ENCODE measurements at places on chromosomes 2 and 18.
A peak's percentile ranks its signal among the peaks of the same experiment; 100 is the strongest.

DNA sequence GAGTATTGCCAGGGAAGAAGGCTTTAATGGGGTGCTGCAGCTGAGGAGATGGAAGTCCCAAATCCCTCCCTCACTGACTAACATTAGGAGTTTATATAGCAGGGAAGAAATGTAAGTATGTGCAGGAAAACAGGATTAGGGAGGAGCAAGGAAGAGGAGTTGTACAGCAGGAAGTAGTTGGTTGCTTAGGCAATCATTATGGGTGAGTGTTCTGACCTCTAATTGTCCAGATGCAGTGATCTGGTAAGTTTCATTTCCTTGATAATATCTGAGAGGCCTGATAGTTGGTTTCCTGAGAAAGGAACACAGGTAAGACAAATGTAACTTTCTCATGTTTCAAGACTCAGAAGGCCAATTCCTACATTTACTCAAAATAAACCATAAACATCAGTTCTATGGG lies 331.9 kb upstream of the GULP1 start:
- DNase-seq, result no peak

DNA sequence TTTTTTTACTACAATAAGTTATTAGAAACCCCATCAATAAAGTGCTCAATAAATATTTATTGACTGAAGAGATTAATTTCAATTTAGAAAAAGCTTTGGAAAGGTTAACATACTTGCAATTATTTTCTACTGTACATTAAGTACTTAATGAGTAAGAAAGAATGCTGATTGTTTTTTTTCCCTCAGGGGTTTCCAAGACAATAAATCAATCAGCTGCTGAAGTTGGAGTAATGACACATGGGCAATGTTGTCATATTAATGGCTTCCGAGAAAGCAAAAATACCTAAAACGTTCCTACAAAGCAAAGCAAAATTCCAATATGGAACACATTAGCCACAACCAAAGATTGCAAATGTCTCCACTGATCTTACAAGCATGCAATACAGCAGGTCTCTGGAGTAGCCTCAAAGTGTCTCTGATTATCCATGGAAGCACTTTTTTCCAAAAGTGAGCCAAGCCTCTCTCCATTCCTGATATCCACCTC lies 66.7 kb downstream of the ZC3H6 start:
- no peak for DNase-seq

GRCh38 chr2:239464166-239465016 lies 63.6 kb upstream of the HDAC4 start:
- no peak for DNase-seq

DNA sequence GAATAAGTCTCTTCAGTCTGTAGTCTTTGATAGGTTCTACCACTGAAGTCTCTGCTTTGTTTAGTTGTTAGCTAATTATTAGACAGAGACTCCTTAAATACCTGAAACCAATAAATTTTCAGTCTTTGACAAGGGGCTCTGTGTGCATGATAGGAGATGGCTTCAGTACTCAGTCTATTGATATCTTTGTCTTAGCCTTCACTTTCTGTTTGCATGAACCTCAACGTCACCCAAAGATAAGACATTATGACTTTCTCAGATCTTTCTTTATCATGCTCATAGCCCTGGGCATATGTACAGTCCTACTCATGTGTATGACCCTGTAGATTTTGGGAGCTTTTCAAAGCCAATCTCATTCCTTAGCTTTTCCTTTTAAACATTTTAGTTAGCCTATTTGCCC lies 183.5 kb upstream of the GCFC2 start:
- DNase-seq, result no peak

- DNase-seq, result peak; percentile 37
Measured at GRCh38 chr2:54899576-54900200, 150.6 kb downstream of the RTN4 start.

DNA sequence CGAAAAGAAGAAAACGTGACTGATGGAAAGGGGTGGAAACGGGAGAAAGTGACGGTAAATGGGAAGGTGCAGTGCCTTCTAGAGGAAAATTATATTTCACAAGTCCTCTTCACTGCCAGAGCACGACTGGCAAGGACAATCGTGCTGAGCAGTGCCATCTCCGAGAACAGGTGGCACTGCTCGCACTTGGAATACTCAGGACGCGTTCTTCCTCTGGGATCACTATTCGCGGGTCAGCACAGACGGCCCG lies 364 bp downstream of the STAT1 start:
- no peak for DNase-seq

- no peak for DNase-seq
Measured at GRCh38 chr2:50724837-50725236, 307.1 kb downstream of the NRXN1 start.

- no peak for DNase-seq
Measured at GRCh38 chr2:137980459-137980858, 16.2 kb downstream of the HNMT start.

DNA sequence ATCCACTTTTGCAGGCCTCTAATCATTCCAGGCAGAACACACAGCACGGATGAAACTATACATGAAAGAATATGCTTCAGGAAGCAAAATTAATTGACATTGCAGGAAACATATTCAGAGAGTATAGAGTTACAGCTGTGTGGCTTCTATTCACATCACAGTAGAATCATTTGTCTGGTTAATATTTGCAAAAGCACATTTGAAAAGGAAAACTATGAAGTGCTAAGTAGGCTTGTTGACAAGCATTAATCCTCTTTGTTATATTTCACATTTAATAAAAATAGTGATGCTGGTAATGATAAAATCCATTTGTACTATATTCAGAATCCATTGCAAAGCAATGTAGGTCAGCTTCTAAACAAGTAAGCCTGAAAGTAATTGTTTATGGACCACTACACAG lies 32.2 kb upstream of the PIK3C3 start:
- DNase-seq, result no peak

GRCh38 chr2:117835990-117836760 lies 21.7 kb downstream of the DDX18 start:
- DNase-seq, result peak; percentile 23

DNA sequence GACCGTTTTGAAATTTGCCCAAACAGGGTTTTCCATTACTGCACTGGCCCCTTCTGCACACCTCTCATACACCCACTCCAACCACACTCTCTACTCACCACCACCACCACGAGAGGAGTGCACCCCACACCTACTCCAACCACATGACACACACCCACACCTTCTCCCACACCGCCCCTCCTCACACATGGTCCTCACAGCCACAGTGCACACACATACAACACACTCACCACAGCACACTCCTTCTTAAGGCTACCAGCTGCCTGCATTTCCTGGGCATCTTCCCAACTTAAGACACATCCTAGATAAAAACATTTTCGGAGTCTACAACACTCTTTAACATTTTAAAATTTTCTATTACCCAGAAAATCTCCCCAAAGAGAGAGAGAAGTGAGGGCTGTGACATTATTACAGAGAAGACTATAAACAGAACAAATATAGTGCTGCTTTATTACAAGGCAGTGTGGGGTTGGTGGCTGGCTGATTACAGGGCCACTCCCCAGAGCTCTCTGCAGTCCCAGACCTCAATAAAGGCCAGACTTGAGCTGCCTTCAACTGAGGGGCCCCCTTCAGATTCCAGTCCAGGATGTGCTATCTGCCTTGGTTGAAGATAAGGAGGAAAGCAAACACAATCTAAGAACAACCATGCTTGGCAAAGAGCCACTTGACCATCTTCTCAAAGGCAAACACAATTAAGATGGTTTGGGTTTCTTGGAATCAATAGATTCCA lies 36.1 kb downstream of the NHEJ1 start:
- no peak for DNase-seq

DNA sequence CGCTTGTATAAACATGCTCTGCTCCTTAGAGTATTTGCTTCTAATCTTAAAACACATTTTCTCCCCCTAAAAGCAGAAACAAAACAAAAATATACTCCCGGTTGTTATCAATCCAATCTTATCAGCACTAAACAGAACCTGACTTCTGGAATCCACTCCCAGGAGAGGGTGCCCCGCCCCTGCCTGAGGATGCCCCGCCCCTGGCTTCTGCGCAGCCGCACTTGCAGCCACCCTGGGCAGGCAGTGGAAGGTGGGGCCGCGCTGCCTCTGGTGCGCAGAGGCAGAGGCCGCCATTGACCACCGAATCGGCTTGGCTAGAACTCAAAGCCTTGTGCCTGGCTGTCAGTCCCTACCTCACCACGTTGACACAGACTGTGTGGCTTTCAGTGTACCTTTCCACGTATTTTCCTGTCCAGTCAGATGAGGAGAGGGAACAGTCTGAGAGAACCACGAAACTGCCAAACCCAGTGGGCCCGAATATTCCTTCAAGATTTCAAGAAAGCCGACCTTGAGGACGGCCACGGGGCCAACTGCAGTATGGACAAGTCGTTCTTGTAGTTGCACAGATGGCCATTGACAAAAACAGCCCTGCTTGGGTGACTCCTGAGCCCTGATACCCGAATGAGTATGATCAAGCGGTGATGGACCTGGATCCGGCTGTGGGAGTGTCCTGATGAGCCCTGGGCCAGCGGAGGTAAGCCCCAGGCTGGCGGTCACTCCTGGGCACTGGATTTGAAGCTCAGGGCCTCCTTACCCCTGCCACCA lies 46.2 kb upstream of the ARHGAP28 start:
- DNase-seq, result no peak

DNA sequence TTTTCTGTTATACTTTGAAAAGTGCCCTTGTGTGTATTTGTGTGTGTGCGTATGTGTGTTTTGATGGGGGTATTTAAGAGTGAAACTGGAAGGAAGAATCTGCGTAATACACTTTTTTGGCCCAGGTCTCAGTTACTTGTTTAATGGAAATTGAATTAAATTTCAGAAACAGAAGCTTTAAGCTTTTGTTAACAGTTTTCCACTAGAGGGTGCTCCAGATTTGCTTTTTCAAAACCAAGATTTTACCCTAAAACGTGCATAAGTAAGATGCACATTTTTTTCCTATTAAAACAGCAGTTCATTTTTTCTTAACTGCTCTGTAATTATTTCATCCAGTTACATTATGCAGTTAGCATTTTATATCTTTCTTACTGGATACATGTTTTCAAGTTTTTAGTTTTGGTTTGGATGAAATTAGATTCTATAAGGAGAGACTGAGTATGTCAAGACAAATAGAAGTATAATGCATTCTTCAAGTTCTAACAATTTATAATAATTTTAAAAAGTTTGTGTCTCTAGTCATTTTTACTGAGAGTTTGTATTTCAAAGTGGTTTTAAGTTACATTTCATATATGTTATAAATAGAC lies 97.2 kb downstream of the PIK3C3 start:
- peak; percentile 33 for DNase-seq

DNA sequence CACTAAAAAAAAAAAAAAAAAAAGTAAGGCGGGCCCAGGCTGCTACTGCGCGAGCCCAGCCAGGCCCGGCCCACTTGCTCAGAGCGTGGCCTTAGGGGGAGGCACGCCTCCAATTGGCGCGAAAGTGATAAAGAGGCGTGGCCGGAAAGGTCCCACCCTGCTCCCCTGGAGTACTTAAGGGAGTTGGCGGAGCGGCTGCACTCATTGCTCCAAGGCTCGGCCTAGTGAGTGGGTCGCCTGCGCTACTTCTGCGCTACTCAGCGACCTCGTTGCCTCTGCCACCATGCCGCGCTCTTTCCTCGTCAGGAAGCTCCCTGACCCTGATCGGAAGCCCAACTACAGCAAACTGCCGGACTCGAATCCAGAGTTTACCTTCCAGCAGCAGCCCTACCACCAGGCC lies 36.9 kb downstream of the UNC80 start:
- DNase-seq, result no peak

- DNase-seq, result peak; percentile 73
Measured at GRCh38 chr2:178306352-178307073, 112.2 kb downstream of the OSBPL6 start.

DNA sequence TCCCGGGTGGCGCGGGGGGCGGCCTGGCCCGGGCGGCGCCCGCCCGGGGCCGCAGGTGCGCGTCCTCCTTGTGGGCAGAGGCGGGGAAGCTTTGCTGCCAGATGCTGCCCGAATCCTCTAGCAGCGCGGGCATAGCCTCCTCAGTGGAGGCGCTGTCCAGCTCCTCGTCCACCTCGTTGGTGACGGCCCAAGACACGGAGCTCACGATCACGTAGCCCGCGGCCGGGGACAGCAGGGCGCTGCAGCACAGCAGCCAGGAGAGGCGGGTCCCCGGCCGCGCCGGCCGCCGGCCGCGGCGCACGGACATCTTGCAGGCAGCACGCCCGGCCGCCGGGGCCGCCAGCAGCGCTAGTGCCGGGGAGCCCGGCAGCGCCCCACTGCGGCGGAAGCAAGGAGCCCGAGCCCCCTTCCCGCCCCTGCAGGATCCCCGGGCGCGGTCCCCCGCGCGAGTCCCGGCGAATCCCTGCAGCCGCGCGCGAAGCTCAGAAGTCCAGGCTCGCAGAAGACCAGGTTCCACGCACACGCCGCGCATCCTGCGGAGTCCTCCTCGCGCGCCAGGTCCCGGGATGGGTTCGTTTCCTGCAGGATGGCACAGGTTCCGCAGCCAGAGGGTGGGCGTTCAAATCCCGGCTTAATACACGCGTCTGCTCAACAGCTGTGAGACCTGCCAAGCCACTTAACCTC lies at the start of gene CREG2:
Gene CREG2, minus strand, starts transcription at position 353 of the 684 bp plus-strand sequence. Its CDS starts 46 bp downstream, at position 307.
- DNase-seq, result peak; percentile 43

GRCh38 chr18:69969491-69969890 lies 21.8 kb upstream of the CD226 start:
- no peak for DNase-seq

GRCh38 chr2:126659562-126660467 lies 3.9 kb downstream of the GYPC start:
- no peak for DNase-seq

DNA sequence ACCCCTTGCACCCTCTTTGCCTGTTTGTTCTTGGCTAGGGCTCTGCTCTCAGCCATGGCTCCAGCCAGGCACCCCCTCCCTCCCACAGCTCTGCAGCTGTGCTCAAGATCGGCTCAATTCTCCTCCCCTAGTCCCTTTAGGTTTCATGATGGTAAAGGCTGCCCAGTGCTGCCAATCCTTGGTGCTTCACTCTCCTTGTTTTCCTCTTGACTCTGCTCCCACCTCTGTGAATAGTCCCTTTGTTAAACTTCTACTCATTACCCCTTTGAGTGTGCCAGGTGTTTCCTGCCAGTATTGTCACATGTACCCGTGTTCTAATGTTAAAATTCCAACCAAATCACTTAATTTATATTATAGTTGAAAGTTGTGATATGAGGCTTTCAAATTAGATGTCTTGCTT lies 101.0 kb upstream of the CERS6 start:
- no peak for DNase-seq

GRCh38 chr2:66561645-66562303 lies 126.8 kb downstream of the MEIS1 start:
- DNase-seq, result peak; percentile 33

DNA sequence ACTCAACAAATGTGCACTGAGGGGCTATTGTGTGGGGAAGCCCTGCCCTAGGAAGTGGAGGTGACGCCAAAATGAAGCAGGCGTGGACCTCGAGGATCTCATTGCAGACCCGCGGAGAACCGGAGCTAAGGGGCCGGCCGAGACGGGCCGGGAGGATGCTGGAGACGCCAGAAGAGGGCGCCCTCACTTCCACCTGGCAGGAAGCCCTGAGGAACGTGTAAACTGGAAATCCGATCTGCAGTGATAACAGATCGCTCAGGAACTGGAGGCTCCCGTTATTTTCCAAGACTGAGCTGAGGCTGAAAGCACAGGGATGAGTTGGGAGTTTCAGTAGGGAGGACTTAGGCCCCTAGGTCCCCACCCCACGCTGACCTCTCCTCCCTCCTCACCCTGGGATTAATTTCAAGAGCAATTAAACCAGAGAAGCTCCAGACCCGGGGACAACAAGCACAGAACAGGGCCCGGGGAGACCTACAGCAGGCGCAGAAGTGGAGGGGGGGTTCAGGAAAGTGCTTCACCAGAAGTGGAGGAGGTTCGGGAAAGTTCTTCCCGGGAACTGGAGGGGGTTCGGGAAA lies 7.7 kb upstream of the COL6A3 start:
- DNase-seq, result peak; percentile 2

Measured in RPMI8226 (cell line).